Temporal lobe (tissue), 4 donors: ENCODE measurements at places on chromosomes 3 and 15. TPM values are rescaled to one million over a fixed set of nuclear protein-coding genes. Genes with fewer than 3 reads are reported as not detected.

Gene RFC4
- 22.9 TPM for total RNA-seq

Gene NANOGP8
- total RNA-seq, result 0.25 TPM

Gene AADACL2
- not detected for total RNA-seq

Gene PODXL2
- total RNA-seq, result 178 TPM

Gene WDR49
- total RNA-seq, result 6.9 TPM

Gene HRG
- total RNA-seq, result not detected

Gene TP63
- 0.25 TPM for total RNA-seq

Gene SLCO2A1
- total RNA-seq, result 0.74 TPM

Gene PKM
- total RNA-seq, result 253 TPM

Gene CYP11A1
- total RNA-seq, result not detected
